ENCODE measurements at places on chromosomes 2 and 18.

DNA sequence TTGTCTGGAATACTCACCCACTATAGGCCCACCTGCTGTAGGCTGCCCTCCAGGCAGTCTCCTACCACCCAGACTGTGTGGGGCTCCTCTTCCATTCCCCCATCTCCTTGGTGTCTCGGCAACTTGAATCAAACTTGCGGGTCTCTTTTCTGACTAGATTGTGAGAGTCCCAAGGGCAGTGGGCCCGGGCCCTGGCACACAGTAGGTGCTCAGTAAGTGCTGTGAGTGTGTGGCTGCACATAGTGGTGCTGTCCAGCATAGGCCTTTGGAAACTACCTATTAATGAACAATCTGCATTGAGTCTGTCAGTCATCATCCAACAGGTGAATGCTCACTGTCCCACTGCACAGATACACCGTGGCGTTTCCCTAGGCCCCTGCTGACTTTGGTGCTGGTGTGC is 43.6 kb upstream of the ASB1 start:
- no peak for DNase-seq

- no peak for DNase-seq
These were observed 81.2 kb downstream of the ADD2 start for GRCh38 chr2:70686577-70687460.

GRCh38 chr2:139196754-139197153 is 416.6 kb upstream of the NXPH2 start:
- no peak for DNase-seq

DNA sequence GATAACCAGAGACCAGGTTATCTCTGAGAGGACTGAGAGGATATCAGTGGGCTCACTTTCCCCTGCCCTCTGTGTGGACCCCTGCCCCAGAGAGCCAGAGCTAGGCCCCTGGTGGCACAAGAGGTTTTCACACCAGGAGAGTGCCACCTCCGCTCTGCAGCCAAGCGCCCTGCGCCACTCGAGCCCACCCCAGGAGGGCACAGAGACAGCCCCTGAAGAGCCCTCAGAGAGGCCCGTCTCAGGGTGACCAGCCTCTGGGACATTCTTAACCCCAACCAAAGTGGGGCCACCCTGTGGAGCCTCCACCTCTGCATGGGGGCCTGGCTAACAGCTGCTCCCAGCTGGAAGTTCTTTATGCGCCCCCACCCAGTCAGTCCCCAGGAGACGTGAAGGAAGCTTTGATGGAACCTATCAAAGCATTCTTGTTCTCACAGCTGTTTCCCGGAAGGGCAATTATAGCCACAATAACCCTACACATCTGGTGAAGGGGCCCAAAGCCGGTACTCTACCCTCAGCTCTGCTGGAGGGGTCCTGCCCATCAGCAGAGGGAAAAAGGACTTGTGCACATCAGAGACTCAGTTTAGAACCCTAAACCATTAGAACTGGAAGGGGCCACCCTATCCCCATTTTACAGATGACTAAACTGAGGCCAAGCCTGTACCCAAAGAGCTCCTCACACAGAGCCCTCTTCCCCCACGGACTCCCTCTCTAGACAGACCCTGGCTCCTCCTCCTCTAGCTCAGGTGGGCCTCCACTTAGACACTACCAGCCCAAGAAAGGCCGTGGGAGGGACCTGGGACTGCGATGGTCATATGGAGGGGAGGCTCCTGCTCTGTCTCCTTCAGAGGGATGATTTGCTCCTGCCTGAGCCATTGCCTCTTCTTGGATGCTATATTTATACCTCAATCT is 101.1 kb downstream of the ZFP36L2 start:
- DNase-seq: no peak

Measured in NCI-H2107 (cell line).